ENCODE measurements at places on chromosomes 11 and 22. TPM values are rescaled to one million over a fixed set of nuclear protein-coding genes. Genes with fewer than 3 reads are reported as not detected.

FUT4 gene
- total RNA-seq, result 6.6 TPM

DNA sequence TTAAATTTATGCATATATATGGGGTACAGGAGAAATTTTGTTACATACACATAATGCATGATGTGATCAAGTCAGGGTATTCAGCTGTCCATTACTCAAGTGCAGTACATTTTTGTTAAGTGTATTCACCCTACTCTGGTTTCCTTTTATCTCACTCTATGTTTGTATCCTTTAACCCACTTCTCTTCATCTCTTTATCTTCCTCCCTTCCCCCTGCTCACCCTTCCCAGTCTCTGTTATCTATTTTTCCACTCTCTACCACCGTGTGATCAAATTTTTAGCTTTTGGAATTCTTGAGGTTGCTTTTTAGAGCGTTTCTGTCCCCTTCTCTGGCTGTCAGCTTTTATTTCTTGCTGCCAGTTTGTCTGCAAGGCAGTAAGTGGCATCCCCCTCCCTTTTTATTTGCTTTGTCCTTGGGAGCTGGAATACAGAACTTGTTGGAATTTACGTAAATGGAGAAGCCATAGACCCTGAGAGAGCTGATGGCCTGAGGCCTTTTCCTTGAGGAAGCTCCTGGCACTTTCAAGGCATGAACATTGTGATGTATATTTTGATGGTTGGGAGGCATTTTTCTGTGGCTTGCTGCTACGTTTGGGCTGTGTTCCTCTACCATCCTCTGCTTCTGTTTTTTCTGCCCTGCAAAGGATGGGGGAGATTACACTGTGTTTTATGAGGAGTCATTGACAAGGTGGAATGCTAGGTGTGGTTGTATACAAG is 148.6 kb downstream of the LDLRAD3 start:
- no peak for DNase-seq

HEPHL1 gene
- not detected for total RNA-seq

DNA sequence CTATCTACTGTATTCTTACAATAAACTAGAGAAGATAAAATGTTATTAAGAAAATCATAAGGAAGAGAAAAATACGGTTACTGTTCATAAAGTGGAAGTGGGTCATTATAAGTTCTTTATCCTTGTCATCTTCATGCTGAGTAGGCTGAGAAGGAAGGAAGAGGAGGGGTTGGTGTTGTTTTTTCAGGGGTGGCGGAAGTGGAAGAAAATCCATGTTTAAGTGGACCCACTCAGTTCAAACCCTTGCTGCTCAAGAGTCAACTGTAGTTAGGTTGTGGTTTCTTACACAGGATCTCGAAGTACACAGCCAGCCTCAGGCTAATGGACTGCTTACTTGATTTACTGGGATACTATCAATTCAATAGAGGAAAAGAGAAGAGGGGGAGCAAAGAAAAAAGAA is 63.1 kb downstream of the PIWIL4 start:
- DNase-seq, result no peak

GRCh38 chr11:104127828-104128227 is 36.1 kb downstream of the PDGFD start:
- no peak for DNase-seq

NXPE2 gene
- not detected for total RNA-seq

DNA sequence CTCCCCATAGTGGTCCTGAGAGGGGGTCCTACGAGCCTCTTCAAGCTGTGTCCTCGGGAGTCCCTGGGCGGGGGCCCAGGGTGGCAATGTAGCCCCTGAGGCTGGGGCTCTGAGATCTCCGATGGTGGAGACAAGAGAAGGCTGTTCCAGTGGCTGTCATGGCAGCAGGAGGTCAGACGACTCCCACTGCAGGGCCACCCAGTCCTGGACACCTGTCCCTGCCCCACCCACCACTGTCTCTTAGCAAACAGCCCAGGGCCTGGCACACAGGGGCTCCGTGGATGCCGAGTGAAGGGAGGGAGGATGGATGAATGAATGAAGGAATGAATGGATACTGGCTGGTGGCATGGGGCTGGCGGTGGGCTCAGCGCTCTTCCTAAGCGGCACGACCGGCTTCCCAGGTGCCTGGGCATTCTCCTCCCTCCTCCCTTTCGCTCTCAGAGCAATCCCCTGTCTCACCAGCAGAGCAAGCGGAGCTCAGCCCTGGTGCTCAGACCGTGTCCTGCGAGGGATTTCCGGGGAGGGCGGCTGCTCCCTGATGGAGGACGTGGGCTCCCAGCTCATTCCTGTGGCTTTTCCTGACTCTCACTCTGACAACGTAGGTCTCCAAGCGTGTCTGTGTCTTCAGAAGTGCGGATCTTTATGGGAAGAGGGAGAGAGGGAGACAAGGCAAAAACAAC is 1272.6 kb downstream of the BRD1 start:
- DNase-seq, result no peak

GRCh38 chr11:69000831-69001242 is 12.2 kb downstream of the MRGPRF start:
- no peak for DNase-seq

DNA sequence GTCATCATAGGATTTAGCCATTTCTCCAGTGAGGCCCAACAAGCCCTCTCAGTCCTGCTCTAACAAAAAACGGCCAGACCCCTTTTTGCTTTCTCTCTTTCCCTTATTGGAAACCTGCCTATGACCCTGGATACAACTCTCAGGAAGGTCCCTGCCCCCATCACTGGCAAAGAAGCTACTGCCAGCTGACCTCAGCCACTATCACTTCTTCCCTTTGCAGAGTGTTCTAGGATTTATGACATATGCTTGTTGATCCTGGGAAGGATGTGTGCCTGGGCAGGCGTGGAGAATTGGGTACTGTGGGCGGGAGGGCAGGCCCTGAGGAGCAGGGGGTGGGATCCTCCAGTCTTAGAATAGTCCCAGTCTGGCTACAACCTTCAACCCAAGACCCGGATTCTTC is 7.5 kb downstream of the PGAP2 start:
- DNase-seq, result no peak

HPX gene
- 1.2 TPM for total RNA-seq

DNA sequence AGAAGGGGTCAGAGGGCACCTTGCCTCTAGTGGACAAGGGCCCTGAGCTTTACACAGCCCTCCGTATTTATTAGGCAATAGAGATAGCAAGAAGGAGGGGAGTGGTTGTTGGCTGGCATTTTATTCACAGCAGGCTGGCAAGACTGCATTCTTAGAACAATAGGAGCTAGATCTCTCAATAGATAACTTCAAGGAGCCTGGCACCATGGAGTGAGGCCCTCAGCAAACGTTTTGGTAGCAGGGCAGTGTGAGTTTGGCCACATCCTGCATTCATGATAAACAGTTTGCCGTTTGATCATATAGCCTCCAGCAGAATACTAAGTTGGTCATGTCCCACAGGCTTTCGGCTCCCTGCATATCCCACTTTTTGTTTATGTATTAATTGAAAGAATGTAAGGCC is 31.6 kb downstream of the OR10A6 start:
- no peak for DNase-seq

DNA sequence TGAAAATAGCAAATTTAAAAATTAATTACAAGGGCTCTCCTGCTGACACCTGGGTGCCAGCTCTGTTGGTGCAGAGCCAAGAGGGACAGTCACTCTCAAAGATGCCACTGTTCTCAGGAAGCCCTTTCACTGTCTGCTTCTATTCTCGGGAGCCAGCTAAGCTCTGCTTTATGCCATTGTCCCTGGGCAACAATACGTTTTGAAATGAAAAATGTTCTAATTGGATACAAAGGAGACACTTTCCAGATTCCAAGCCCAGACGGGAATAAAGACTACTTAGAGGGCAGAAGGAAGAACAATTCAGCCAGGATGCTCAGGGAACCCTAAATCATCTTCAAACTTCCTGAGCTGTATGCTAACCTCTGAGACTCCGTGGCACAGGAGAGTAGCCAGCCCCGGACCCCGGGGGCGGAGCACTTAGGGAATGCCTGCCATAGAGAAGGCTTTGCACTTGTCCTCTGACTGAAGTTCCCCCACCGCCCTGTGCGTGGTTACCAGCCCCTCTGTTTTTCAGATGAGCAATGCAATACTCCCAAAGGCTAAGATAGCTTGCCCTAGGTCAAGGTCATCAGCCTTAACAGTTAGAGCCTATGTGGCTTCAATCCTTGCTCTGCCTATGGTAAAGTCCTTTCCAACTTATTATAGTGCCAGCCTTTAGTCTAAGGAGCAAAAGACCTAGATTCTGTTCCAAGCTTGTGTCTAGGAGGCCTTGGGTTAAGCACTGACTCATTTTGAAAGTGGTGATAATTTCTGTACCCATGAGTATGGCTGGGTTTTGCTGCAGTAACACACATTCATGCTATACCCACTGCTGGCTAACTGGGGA is 150.9 kb downstream of the CACNA1I start:
- DNase-seq, result no peak

DNA sequence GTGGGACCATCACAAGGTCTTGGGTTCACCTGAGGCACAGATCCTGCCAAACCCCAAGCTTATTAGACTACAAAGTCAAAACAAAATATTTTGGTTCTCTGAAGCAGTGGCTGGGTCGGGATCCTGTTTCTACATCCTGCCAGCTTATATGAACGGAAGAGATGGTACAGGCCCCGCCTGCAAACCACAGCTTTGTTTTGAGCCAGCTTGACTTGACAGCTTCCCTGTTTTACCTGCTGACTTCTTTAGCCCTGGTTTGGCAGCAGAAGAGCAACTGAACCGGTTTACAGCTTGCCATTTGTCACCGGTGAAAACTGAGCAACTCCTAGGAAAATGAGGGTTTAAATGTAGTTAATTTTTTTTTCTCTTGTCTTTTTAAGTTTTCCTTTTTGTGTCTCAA is 11.4 kb downstream of the PACS1 start:
- peak; percentile 67 for DNase-seq

CARD10 gene
- total RNA-seq, result 20.6 TPM

GRCh38 chr11:118878163-118878563 is 5.5 kb upstream of the CXCR5 start:
- DNase-seq, result no peak

GRCh38 chr11:116871248-116871647 is 33.8 kb upstream of the APOA1 start:
- DNase-seq, result no peak

GRCh38 chr11:129992161-129992944 is 10.3 kb downstream of the PRDM10 start:
- DNase-seq, result peak; percentile 71

ZNF214 gene
- total RNA-seq, result 2.0 TPM

GRCh38 chr22:32606181-32606580 is 131.6 kb downstream of the FBXO7 start:
- no peak for DNase-seq

- DNase-seq, result peak; percentile 49
These were observed 30.3 kb downstream of the TNKS1BP1 start for GRCh38 chr11:57294225-57295131.

GRCh38 chr11:117574551-117574950 is 222.5 kb downstream of the DSCAML1 start:
- DNase-seq, result no peak

GRCh38 chr11:2417856-2418692 is 17.5 kb downstream of the TSSC4 start:
- no peak for DNase-seq

F2 gene
- total RNA-seq, result not detected

GPR83 gene
- not detected for total RNA-seq

- DNase-seq, result no peak
These were observed 1.6 kb upstream of the DDX10 start for GRCh38 chr11:108663154-108663877.

Data from pancreas (tissue), 10 donors.